ENCODE measurements at places on chromosomes 5 and 9.

- DNase-seq: no peak
Observed at GRCh38 chr9:75067894-75068293, 20.1 kb downstream of the NMRK1 start.

DNA sequence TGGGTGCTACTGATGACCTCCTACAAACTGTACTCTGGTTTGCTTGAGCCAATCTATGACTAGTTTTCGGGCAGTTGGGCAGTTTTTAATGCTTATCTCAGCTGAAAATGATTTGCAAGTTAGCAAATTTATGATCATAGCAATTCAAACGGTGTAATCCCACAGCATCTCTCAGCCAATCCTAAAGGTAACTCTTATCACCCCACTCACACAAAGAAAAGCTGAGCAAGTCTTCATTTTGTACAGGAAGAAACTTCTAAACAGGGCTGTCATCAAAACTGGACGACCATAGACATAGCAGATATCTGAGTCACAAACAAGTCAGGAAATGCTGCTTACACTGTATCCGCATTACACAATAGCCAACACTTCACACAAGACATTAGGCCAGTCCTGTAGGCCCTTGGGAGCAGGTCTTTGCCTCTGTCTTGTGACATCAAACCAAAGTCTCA, 2.6 kb upstream of the ENC1 start:
- no peak for DNase-seq

GRCh38 chr5:69032009-69032408, 61.8 kb upstream of the SLC30A5 start:
- DNase-seq: no peak

GRCh38 chr9:136666372-136667213, 3.9 kb downstream of the EGFL7 start:
- no peak for DNase-seq

- no peak for DNase-seq
Observed at GRCh38 chr9:125238127-125238914, 2.8 kb downstream of the HSPA5 start.

- DNase-seq: no peak
Observed at GRCh38 chr9:83637389-83637788, 14.4 kb downstream of the IDNK start.
